Activated T-cell treated with anti-CD3 and anti-CD28 coated beads, Interleukin-2, amount 50 U/mL, for 4 hours (primary cell): ENCODE measurements at places on chromosomes 13 and 19. TPM values are rescaled to one million over a fixed set of nuclear protein-coding genes. Genes with fewer than 3 reads are reported as not detected.

DNA sequence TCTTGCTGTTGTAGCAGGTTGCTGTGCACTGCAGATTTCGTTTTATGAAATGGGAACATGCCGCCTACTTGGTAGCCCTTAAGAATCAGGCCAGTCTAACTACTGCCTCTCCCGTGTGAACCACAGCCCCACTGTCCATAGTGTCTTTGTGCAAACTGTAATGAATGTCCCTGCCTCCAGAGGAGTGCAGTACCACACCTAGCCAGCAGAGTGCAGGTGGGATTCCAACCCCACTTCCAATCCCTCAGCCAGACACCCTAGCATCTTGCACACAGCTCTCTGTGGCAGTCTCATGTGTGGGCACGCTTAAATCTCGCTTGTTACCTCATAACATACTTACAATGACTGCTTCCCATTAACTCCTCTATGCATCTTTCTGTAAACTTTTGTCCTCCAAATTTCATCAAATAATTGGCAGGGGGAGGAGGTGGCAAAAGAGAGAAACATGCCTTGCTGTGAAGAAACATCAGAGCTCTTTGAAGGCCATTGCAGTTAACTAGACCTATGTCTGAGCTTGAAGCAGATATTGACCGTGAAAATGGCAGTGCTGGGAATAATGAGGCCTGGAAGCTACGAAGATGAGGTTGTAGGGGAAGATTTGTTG is 47.2 kb downstream of the ZAR1L start:
- DNase-seq = peak; percentile 48

- DNase-seq = no peak
Observed at GRCh38 chr13:77693449-77693940, 4.0 kb upstream of the SLAIN1 start.

DNA sequence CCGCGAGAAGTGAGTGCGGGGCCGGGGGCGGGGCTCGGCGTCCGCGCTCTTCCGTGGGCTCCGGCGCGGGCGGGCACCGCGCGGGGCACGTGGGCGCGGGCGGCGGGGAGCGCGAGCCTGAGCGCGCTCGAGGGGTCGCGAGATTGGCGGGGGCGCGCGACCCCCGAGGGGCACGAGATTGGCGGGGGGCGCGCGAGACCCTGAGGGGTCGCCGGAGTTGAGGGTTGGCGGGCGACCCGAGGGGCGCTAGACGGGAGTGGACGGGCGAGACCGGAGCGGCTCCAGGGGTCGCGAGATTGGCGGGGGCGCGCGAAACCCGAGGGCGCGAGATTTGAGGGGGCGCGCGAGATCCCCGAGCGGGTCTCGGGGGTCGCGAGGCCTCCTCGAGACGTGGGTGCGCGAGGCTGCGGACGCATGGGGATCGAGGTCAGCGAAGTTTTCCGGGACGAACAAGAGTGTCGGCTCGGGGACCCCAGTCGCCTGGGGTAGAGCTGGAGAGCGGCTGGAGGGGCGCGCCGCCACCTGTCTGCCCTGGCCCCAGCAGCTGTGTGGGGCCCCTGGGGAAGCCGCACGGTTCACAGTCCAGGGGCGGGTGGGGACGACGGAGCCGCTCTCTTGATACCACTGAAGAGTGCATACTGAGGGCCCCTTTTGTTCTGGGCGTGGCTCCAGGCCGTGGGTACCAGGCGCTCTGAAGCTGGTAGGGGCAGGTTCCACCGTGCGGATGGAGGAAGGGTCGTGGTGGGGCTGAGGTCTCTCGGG is 682 bp downstream of the SSBP4 start:
- DNase-seq = no peak

- DNase-seq = no peak
Observed at GRCh38 chr13:35343417-35343816, 133.1 kb downstream of the MAB21L1 start.

- DNase-seq = no peak
Observed at GRCh38 chr13:87671753-87672605, 808 bp downstream of the SLITRK5 start.

The CACNG7 gene
- total RNA-seq = not detected
